ENCODE measurements at places on chromosomes 2 and 18.

GRCh38 chr2:64613276-64613675, 40.4 kb downstream of the SERTAD2 start:
- no peak for DNase-seq

DNA sequence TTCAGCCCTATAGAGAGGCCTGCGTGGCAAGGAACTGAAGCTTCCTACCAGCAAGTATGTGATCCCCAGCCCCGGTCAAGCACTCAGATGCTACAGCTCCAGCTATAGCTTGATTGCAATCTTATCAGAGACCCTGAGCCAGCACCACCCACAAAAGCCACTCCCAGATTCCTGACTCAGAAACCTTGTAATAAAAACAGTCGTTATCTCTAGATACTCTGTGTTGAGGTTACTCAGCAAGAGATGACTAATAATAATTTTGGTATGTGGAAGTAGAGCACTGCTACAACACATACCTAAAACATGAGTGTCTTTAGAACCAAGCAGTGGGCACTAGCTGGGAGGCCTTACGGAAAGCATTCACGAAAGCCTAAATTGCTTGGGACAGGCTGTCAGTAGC, 216.9 kb downstream of the UXS1 start:
- no peak for DNase-seq

DNA sequence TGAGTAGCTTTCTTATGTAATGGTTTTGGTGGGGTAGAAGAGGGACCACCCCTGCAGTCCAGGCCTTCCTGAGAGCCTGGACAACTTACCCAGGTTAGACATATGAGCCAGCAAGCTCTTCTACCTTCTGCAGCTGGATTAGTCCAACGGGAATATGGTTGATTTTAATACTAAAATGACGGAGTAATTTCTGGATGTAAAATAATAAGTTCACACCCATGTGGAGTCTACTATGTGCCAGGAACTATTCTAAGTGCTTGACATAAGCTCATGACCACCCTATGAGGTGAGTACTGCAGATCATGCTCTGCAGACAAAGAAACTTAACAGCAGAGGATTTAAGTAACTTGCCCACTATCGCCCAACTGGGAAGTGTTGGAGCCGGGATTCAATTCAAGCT, 45.5 kb downstream of the DPP4 start:
- no peak for DNase-seq

DNA sequence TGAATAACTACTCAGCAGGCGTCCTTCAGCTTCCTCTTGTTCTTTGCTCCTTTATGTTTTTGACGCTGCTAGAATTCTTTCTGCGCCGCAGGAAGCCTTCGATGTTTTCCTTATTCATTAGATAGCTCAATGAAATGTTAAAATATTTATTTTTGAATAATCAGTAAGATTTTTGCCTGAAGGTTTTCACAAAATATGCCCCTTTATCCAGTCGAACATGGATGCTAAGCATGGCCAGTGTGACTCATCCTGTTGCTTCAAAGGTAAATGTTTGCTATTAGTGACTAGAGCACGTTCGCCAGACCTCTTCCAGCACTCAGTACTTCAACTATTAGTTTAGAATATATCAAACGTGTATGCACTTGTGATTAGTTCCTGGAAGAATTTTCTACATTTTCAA, 7.6 kb upstream of the MEIS1 start:
- DNase-seq: no peak

DNA sequence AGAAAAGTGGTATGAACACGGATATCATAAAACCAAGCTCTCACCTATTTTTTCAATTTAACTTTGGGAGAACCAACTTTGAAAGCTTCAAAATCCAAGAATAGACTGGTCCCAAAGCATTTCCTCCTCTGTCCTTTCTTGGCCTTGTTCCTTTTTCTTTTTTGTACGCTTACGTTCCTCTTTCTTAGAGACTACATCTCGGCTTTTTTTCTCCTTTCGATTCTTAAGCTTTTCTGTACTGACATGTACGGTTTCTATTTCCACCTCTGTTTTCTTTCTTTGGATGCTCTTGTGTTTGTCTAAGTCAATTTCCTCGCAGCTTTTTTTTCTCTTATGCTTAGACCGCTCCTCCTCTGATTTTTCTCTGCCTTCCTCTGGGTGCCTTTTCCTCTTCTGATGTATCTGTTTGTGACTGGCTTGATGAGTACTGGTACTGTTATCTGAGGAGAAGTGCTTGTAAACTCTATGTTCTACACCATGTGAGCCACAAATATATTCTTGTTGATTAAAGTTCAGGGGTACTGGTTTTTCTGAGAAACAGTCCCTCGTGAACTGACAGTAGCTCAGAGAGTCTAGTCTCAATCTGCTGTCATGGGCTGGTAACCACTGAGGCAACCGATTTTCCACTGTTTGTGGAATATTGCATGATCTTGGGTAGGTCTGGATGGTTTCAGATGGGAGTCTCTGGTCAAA, 11.5 kb upstream of the RNU2-63P start:
- no peak for DNase-seq

DNA sequence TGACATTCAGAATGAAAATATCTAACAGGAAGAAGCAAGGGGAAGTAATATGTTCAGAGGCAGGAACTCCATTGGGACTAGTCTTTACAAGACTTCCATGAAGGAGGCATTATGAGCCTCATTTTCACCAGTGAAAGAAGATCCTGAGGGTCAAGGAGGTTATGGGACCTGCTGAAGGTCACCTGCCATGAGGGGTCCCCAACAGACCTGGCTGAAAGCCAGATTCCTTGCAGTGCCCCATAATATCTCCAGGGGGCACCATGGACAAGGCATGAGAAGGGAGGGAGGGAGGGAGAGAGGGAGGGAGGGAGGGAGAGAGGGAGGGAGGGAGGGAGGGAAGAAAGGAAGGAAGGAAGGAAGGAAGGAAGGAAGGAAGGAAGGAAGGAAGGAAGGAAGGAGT, 27.9 kb downstream of the XDH start:
- no peak for DNase-seq

GRCh38 chr2:72896446-72896845, 9.2 kb downstream of the SPR start:
- DNase-seq: no peak

Measured in activated CD4-positive, alpha-beta T cell treated with anti-CD3 and anti-CD28 coated beads, Interleukin-2, amount 50 U/mL, for 24 hours (primary cell).